ENCODE measurements at places on chromosomes 7 and 10.

DNA sequence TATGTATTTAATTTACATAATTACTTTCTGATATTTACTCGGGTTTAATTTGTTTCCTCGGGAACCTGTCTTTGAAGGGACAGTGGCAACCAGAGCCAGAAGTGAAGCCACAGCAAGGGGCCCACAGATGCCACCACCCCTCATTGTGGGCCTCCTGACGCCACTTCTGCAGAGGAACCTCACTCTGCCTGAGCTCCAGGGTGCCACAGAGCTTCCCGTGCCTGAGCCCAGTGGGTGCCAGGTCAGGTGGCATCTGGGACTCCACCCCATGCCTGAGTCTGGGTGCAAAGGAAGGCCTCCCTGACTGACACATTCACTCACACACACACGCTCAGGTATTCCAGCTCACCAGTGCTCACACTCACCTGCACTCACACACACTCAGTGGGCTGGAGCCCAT is 213.7 kb downstream of the GRID1 start:
- no peak for DNase-seq

DNA sequence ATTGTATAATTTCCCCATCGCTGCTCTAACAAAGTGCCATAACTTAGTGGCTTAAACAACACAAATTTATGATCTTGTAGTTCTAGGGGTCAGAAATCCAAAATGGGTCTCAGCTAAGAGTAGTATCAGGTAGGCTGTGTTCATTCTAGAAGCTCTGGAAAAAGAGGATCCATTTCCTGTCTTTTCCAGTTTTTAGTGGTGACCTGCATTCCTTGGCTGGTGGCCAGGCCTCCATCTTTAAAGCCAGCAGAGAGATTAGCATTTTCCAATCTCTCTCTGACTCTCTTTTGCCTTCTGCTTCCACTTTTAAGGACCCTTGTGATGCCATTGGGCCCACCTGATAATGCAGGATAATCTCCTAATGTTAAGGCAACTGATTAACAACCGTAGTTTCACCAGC is 41.0 kb upstream of the C10orf120 start:
- DNase-seq, result no peak

- DNase-seq, result no peak
Observed at GRCh38 chr10:1416456-1417037, 320.8 kb downstream of the ADARB2 start.

DNA sequence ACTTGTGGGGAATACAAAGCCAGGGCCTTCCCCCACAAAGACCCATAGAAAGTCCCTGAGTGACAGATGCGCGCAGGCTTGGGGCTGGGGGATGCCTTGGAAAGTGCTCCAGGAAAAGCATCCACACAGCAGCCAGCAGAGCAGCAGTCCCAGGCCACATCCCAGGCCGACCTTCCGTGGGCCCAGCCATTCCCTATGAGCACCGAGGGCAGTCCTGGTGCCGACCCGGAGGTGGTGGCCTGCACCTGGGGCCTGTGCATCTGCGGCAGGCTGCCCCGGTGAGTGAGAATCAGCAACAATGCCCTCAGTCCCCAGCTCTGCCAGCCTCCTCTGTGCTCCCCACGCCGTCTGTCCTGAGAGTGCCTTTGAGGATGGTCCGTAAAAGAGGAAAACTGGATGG is 26.4 kb downstream of the ASB13 start:
- DNase-seq, result no peak

DNA sequence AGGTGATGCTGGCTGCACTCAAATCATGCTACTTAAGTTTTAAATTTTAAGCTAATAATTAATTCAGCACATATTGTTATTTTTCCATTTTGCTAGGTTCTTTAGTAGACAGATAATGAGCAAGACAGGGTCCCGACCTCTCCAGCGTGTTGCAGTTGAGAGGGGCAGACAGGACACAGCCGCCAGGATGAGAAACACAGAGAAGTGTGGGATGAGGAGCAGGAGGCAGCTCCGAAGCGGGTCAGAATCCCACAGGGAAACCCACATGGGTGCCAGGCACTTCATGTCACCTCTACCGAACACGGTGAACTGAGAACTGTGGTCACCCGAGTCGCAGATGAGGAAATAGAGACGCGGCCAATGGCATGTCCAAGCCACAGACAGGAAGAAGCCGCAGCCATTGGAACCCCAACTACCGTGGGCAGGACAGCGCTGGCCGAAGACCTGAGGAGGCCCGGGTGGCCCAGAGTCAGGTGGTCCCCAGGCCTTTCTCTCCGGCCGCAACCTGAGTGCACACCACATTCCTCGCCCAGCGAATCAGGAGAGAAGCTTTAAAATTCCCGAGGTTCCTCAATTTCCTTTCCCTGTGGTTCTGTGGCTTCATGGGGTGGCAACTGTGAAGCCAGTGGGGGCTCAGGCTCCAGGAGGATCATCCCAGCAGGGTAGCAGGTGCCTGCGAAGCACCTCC is 213.0 kb downstream of the DNAJB6 start:
- DNase-seq, result no peak

DNA sequence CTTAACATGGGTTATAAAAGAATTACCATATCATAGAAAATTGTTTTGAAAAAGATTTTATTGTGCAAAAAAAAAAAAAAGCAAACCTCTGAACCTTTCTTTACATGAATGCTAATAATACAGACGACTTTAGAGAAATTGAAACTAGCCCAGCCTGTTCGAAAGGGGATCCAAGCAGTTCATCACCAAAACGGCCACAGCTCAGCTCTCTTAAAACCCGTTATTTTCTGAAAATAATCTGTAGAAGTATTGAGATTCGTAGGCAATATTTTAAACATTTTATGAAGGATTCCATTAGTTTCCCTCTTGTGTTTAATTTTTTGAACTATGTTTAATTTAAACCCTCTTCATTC is 9.9 kb upstream of the GSAP start:
- DNase-seq, result no peak

- DNase-seq, result no peak
Observed at GRCh38 chr7:64867863-64868440, 35.1 kb upstream of the ZNF273 start.

DNA sequence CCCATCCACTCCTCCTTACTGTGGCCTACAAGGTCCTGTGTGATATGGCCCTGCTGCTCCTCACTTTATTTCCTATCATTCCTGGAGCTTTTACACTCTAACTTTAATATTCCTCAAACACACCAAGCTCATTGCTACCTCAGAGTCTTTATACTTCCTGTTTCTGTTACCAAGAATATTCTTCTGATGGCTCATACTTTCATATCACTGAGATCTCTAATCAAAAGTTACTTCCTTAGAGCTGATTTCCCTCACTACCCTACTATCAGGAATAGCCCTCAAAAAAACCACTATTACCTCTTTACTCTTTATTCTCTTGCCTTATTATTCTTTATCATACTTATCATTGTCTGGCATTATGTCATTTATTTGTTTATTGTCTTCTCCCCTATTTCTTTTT is 5.8 kb upstream of the PPP3CB start:
- DNase-seq, result no peak

DNA sequence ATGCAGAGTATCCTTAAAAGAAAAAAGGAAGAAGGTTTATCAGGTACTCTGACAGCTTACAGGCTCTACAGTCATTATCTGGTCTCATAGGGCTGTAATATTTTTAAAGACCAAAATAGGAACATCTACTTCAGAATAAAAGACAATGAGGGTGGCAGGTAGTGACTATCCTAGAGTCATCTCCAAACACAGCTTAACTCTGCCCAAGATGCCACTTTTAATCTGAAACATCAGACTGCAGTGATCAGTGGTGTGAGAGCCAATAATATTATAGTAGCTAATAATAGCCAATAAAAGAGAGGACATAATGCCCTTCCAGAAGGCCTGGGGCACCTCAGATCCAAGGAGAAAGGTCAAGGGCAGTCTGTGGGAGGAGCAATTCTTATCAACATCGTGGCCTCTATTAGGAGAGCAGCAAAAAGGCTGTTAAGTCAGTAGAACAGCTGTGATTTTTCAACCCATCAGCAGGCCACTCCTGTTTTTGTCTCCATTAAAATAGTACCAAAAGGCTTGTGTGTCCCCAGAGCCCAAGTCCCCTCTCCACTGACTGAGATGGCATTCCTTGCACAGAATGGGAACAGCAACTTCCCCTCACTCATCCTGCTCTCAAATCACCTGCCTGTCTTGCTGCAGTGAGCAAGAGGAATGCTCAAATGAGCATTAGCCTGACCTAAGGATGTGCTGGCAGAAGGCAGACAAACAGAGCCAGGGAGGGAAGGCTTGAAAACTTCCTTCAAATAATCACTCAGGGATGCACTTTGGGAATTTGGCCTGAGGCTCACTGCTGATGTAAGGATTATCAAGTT is 20.7 kb upstream of the SPOCK2 start:
- no peak for DNase-seq

All from HS-27A (cell line).